ENCODE measurements at places on chromosomes 4 and X.

GRCh38 chr4:140052050-140052449 is 101.9 kb downstream of the MAML3 start:
- DNase-seq, result no peak

DNA sequence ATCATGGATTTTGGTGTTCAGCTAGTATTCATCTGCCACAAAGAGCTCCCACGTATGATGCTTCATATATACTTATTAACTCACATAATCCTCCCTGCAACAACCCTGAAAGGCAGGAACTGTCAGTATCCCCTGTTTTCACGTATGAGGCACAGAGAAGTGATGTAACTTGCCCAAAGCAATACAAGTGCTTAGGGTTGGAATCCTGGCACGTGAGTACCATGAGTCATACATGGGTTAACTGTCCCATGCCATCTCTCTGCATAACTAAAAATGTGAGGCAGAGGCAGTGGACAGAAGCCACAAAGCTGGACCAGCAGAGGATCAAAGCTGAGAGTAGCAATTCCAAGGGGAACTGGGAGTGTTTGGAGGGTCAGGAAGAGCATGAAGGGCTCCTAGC is 35.7 kb upstream of the EGFL6 start:
- peak; percentile 53 for DNase-seq

DNA sequence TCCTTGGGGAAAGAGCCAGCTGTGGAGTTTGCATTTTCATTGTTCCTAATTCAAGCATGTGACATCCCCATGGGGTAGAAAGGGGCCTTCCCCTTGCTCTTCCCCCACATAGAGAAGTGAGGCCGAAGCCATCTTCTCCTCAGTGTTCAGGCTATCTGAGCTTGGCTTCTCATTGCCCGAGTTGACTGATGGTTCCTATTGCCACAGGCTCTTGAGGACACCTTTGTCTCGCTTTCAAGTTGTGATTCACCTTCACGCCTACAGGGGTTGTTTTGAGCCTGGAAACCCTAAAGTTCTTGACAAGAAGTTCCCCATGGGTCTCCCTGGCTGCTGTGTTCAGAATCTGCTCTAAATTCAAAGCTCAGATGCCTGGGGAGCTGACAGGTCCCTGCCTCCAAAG is 25.0 kb downstream of the CCNQ start:
- DNase-seq, result no peak

GRCh38 chr4:12555011-12555410 is 929.1 kb downstream of the RAB28 start:
- peak; percentile 34 for DNase-seq

DNA sequence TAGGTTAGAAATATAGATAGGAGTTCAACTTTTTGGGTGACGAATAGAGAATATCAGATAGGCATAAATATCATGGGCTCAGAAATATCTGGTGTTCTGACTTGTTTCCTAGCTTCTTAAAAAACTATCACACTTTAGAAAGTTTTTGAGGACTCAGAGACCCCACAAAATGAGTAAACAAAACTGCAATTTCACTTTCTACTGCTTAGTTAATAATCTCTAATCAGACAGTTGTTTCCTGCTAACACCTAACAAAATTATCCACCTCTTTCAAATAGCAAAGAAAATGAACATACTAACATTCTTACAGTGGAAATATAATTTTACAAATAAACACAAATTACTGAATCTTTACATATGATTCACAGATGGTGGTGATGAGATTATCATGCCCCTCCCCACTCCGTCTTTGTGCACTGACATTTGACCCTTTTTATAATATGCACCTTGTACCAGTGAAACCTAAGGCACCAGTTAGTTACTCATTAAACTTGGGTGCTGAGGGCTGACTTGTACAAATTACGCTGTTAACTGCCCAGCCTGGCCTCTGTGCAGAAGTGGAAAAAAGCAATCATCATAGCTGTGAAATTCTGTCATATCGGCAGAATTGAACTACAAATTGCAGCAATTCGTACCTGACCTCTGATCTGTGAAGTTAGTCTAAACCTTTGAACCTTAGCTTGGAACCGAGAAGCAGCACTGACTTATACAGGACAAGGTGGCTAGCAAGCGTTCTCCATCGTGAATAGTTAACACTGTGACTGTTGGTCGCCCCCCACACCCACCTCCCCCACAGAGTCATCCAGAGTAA is 138.7 kb downstream of the CHRNA9 start:
- no peak for DNase-seq

- no peak for DNase-seq
Observed at GRCh38 chr4:181761156-181761555, 482.0 kb upstream of the TENM3 start.

DNA sequence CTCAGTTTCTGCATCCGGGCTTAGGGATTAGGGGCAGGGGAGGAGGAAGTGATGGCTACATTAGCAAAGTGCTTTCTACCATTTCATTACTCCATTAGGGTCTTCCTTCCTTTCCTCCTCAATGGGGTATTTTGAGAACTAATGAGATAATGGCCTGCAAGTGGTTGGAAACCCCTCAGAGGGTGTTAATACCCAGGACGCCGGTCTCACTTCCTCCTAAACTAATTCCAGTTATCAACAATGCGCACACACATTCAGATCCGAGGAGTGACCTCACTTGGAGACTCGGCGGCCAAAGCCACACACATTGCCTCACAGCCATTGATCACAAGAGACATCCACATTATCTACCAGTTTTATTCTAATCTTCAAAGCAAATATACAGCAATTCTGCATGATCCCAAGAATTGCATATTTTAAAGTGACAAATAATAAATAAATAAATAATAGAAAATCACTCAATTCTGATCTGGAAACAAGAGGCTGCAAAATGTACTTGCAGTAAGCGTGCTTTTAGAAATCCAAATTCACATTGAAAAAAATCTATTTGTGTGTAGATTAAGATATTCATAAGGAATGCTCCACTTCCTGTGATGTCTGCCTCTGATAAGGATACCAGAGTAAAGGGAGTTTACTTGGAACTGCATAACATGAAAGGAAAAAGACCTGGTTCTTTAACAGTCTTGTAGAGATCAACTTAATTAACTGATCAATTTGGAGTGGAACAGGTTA is 329.1 kb downstream of the FBXW7 start:
- DNase-seq, result no peak

DNA sequence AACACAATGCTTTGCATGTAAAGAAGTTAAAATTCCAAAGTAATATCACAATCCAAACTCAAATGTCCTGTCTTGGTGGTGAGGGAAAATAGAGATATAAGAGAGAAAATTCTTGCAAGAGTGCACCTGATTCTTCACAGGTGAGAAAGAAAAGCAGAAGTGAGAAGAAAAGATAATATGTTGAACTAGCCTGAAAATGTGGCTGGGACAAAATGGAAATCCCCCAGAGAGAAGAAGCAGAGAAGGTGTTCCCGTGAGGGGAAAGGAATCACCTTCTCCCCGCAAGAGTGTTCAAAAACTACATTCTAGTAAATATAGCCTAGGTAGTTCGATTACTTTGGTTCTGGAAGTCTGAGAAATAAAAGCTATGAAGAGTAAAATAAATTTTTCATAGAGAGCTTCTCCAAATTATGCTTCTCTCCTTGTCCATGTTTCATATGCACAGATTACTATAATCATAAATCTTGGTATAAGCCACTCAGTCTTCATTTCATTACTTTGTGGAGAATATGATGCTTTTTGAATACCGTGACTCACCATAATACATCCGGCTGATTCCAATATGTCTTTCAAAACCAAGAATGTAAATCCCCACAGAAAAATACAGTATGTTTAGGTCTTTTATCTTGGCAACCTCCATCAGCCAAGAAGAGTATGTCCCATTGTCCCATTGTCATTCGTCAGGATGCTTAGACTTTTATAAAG is 63.1 kb downstream of the COX18 start:
- DNase-seq, result no peak

DNA sequence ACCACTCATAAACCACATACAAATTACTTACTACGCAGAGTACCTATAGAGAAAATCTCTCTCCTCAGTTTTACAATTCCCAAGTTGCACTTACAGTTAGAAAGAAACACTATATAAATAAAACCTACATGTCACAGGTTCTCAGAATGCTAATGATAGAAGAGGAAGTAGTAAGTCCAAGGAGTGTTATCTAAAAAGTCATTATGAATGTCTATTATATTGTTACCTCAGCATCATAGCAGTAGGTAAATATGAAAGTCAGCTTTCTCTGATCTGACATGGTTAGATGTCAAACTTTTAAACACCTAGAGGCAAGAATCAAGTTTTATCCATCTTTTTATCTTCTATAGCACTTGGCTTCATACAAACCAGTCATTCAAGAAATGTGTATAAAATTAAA is 163.2 kb upstream of the FAM241A start:
- no peak for DNase-seq
